ENCODE measurements at places on chromosomes 5 and 9.

- no peak for DNase-seq
Measured at GRCh38 chr9:127654619-127655018, 42.5 kb downstream of the STXBP1 start.

DNA sequence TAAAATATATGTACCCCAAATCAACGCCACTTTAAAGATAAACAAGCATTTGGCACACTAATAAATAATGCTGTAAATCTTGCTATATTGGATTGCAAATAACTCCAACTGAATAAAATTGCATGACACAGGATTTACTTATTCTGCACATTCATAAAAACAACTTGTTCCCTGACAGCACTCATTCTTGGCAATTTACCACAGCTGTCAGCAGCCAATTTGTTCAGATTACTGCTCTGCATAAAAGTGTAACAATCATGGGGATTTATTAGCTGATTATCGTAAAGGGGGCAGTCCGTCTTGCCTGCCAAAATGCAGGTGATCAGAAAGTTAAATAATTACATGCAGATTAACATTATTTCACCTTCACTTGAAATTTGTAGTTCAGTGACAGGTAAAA lies 285.3 kb downstream of the SLF1 start:
- DNase-seq: no peak

DNA sequence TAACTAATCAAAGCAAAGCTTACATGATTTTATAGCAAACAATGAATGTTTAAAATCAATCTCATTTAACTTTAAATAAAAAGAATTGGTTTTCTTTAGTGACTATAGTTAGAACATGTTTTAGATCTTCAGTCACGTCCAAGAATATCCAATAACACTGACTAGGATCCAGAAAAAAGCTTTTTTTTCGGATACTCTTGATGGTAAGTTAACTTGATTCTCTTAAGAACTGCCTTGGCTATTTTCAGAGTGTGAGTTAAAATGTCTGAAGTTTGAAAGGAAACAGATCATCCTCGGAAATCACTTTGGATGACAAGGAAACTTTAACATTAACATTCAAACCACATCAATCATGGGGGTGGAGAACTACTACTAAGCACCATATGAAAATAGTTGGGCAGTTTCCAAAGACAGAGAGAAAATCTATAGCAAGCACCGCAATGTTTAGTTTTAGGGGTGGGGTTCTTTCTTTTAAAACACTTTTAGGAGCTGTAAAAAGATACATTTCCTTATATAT lies 83.7 kb upstream of the SLC27A6 start:
- DNase-seq: no peak

- DNase-seq: peak; percentile 25
Measured at GRCh38 chr5:125798307-125798706, 624.9 kb upstream of the GRAMD2B start.

- peak; percentile 90 for DNase-seq
Measured at GRCh38 chr9:95822583-95823431, 52.7 kb upstream of the ERCC6L2 start.

GRCh38 chr5:109769597-109770291 lies 80.0 kb downstream of the MAN2A1 start:
- peak; percentile 6 for DNase-seq

- no peak for DNase-seq
Measured at GRCh38 chr5:38008198-38008597, 168.4 kb upstream of the GDNF start.

DNA sequence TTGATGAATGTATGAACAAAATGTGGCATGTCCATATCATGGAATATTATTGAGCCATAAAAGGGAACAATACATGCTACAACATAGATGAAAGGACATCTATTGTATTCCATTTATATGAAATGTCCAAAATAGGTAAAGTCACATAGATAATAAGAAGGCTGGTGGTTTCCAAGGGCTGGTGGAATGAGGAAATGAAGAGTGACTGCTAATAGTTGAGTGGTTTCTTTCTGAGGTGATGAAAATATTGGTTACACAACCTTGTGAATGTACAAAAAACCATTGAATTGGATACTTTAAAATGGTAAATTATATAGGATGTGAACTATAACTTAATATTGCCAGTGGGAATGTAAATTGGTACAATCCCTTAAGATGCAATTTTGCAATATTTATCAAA lies 5.2 kb downstream of the ARSB start:
- no peak for DNase-seq

DNA sequence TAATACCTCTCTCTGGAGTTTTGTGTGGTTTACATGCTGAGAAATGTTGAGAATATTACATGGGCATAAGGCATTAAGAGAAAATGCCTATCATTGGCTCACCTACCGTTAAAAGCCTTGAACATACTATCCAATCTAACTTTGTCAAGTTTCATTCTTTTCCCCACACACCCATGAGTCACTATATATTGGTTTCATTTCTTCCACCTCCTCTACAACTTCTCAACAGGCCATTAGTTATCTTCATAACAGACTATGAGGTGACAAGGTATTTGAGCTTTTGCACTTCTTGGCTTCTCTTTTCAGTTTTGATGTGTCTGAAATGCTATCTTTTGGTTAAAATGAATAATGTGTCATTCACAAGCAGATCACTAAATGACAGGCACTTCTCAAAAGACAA lies 288.0 kb downstream of the KCNN2 start:
- no peak for DNase-seq

DNA sequence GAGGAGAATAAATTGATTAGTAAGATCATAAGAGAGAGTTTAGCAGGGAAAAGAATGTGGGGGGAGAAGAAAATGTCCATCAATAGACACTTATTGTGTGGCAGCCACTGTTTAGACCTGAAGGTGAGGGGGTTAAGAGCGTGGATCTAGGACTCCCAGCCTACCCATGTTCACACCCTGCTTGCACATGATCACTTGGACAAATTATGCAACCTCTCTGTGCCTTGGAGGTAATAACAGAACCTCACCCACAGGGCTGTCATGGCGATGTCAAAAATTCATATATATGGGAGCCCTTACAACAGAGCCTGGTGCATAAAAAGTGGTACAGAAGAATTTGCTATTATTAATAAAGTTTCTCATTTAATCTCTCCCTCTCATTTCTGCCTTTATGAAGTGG lies 86.0 kb upstream of the EQTN start:
- no peak for DNase-seq

DNA sequence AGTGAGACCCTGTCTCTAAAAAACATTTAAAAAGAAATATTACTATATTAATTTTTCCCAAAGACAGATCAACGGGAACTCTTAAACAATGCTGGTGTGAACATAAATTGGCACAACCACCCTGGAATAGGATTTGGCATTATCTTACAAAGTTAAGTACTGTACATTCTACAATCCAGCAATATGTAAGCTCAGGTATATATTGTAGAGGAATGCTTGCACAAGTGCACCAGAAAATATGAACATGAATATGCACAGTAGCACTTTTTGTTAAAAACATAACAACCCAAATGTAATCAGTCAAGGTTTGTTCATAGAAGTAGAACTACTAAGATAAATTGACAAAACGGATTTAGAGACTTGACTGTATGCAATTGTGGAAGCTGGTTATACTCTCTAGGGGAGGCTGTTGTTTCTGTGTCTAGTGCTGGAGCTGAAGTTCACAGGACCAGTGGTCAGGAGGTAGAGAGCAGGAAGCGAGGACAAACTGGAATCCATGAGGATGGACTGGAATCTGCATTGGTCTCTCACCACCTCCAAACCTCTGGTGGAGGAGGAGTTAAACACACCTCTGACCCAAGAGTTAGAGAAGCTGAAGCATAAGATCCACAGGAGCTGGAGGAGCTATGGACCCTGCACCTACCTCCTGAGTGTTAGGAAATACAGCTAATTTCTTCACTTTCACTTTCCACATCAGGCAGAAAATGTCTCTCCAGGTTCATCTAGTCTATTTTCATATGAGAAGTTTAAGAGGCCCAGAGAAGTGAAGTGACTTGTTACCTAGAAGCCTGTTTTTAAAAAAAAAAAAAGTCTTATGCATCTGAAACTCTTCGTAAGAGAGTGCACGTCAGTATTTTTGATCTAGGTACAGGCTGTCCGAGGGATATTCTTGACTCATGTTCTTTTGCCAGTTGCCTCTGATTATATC lies 20.3 kb upstream of the RIC1 start:
- DNase-seq: peak; percentile 18

GRCh38 chr9:117034866-117035265 lies 347.8 kb downstream of the TRIM32 start:
- no peak for DNase-seq

DNA sequence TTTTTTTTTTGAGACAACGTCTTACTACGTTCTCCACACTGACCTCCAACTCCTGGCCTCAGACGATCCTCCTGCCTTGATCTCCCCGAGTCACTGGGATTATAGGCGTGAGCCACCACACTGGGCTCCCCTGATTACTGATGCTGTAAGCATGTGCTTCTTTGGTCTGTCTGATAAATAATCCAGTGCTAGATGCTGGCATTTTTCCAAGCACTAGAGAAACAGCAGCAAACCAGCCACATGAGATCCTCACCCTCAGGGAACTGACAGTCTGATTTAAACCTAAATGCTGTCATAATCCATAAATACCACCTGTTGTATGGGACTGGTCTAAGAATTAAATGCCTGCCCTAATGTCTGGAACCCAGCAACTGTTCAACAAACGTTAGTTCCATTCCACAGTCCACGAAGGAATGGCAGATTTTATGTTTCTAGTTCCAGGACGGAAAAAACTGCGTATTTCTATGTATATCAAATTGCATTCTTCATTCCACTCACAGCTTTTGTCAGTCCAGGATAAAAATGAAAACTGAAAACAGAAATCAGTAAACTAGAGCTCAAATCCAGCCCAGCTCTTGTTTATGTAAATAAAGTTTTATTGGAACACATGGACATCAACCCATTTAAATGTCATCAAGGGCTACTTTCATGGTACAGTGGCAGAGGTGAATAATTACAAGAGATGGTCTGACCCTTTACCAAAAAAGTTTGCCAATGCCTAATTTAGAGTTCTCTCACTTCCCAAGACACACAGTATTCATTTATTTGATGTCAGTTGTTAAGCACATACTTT lies 20.1 kb downstream of the SLC35D2 start:
- DNase-seq: no peak

GRCh38 chr5:54867310-54867944 lies 118.0 kb downstream of the ESM1 start:
- DNase-seq: peak; percentile 31

DNA sequence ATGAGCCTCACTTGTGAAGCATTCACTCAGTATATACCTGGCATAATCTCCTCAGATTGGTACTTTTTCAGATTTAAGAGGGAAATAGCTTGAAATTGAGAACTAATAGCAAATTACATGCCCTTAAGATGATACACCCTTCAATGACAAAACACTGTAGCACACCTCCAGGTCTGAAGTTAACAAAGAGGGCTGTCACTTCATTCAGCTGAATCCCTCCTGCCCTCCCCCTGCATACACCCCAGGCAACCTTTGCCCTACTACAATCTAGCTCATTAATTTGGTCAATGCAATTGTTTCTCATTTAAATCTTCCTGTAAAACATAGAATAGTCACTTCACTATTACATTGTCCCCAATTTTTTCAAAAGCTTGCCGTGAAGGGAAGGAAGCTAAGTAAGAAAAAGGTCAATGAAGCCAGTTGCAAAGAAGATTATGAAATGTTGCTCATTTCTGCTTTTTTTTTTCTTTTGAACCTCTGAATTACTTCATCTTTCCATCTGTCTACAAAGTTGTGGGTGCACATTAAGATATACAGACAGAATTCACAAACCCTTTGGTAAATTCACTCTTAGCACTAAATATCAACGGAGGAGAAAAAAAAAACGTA lies 294.8 kb upstream of the PTGER4 start:
- no peak for DNase-seq

DNA sequence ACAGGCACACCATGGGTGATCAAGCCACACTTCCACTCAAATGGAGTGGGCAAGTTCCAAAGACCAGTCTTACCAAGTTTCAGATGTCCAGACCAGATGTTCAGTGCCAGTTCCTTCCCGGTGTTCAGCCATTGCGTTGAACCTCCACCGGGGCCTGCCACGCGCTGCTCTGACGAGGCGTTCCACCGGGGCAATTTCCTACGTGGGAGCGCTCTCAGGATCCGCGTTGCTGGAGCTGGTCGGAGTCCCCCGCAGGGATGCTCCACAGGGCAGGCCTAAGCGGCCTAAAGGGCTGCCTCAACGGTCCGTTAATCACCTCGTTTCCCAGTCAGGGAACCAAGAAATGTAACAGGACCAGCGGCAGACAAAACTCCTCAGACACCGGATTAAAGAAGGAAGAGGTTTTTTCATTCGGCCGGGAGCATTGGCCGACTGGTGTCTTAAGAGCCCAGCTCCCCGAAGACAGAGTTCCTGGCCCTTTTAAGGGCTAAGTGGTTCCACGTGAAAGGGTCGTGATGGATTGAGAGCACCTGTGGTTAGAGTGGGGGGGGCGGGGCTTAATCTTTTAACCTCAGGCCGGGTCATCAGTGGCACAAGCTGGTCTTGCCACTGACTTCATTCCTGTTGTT lies 35.7 kb upstream of the PPP1R26 start:
- DNase-seq: no peak

- DNase-seq: no peak
Measured at GRCh38 chr9:19440823-19441580, 32.2 kb downstream of the ACER2 start.

- no peak for DNase-seq
Measured at GRCh38 chr5:148214665-148215185, 11.9 kb downstream of the SPINK6 start.

- no peak for DNase-seq
Measured at GRCh38 chr9:76887951-76888350, 18.0 kb downstream of the PRUNE2 start.
